ENCODE measurements at places on chromosomes 3 and 15.

DNA sequence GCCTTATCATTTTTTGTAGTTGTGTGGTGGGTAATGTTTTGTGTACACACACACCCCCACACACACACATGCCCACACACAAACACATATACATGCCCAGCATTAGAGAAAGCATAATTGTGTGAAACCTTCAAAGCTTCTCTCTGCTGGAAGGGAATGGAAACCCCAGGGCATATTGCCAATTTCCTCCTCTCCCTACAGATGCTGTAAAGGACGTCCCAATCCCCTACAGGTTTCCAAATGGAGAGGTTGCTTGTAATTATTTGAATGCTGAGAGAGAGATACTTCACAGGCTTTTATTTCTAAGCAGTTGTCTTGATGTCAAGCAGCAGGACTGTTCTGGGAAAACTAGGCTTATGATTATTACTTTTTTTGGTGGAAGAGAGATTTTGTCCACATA is 23.0 kb upstream of the CCK start:
- DNase-seq = no peak

GRCh38 chr3:66386925-66387650 is 113.7 kb downstream of the LRIG1 start:
- DNase-seq = no peak

GRCh38 chr3:54870423-54870822 is 57.4 kb downstream of the LRTM1 start:
- DNase-seq = no peak

GRCh38 chr15:88894819-88895767 is at the start of gene HAPLN3:
Gene HAPLN3 (minus strand): TSS chr15:88895544. CDS start chr15:88887298, 8,246 bp downstream.
- peak; percentile 64 for DNase-seq

GRCh38 chr3:151431940-151432339 is 28.9 kb downstream of the IGSF10 start:
- no peak for DNase-seq

GRCh38 chr3:150454085-150454484 is 46.0 kb downstream of the TSC22D2 start:
- no peak for DNase-seq

DNA sequence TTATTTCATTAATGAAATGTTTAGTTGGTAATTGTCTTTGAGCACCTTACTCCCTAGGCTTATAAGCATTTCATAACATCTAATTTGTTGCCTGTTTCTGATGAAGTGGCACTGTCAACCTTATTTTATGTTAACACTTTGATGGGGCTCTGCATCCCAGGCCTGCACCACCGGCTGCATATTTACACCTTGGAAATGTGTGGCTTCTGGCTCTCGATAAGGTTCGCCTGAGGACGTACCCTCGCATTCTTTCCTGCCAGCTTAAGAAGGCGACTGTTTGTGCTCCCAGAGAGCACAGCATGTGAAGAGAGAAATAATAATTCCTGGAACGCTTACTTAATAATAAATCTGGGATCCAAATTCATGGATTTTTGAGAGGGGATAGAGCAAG is 763.3 kb upstream of the CFAP20DC start:
- no peak for DNase-seq

GRCh38 chr15:93289941-93290617 is 201.1 kb upstream of the RGMA start:
- no peak for DNase-seq

- DNase-seq = no peak
Measured at GRCh38 chr3:51966016-51966415, 1.2 kb downstream of the PCBP4 start.

GRCh38 chr3:161409069-161409468 is 37.8 kb upstream of the SPTSSB start:
- peak; percentile 19 for DNase-seq

- peak; percentile 83 for DNase-seq
Measured at GRCh38 chr3:197711973-197712707, 24.6 kb downstream of the RUBCN start.

DNA sequence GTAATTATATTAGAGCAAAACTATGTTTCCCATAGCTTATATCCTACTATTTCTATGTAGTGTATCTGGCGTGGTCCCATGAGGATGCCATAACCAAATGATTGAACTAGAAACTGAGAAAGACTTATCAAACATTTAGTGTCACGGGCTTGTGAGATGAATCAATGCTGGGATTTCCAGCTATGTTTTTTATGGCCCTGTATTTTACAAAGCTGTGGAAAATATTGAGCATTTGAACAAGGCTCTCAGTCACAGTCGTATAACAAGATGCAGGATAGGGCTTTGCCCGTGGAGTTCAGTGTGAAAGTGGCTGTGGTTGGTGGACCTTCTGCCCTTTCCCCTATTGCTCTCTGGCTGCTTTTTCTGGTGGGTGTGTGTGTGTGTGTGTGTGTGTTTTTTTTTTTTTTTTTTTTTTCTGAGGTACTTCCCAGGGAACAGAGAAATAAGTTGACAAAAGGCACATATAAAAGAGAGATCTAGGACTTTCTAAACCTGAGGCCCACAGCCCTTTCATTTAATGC is 60.7 kb downstream of the CACNA1D start:
- DNase-seq = no peak

GRCh38 chr15:39936187-39936586 is 2.3 kb downstream of the EIF2AK4 start:
- no peak for DNase-seq

DNA sequence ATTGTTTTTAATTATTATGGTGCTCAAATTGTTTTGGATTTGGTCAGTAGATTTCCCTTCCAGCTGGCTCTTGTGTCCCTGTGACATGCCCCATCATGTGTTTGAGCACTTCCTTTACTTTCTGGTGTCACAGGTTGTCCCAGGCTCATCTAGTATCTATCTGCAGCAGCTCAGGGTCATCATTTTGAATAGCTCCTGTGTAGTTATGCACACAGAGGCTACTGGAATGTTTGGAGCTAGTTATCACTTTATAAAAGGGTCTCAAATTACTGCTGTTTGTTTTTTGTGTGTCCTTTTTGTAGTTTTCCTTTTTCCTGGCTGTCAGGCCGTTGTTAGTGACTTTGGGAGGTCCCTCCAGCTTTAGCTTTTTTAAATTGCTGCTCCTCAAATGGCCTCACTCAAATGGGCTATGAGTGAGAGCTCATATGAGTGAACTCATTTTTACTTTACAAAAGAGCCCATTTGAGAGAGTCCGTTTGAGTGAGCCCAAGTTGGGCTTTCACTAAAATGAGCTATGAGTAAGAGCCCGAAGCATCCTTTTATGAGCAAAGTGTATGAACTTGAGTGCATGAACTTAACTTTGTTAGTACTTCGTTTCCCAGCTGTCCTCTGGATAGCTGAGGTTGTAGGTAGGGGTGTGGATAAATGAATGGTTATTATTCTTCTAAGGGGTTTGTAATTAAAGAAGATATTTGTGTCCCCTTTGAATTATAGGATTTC is 43.8 kb downstream of the SQOR start:
- no peak for DNase-seq

GRCh38 chr3:1088503-1088902 is 4.3 kb upstream of the CNTN6 start:
- DNase-seq = no peak

DNA sequence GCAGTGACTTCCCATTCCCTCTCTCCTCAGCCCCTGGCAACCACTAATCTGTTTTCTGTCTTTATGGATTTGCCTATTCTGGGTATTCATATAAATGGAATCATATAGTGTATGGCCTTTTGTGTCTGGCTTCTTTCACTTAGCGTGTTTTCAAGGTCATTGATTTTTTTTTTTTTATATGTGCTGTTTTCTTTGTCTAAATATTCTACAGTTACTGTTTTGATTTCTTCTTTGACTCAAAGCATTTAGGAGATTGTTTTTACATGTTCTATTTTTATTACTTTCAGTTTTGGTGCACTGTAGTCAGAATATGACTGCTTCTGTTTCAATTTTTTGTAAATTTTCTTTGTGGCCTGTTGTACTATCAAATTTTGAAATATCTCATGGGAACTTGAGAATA is 71.9 kb upstream of the RNU6-1 start:
- no peak for DNase-seq

DNA sequence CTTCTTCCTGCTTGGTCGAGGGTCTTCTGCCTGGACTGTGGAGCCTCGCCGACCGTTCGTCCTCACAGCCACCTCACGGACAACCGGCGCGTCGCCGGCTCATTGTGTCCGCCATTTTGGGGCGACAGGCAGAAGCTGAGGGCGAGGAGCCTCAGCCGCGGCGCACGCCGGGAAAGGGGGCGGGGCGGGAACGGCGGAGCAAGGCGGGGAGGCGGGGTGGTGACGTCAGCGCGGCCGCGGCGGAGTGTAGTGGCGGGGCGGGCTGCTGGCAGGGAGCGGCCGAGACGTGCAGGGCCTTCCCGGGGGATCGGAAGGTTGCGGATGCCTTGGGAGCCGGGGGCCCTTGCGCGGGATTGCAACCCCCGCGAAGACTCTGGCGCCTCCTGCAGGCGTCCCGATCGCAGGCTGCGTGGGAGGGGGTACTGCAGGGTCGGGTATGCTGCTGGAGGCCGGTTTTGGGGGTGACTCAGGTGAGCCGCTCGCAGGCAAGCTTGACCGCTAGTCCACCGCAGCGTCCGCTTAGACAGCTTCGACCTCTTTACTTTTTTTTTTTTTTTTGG is at the start of gene WDR82:
WDR82 (minus strand) TSS at position 140 of the 560 bp plus-strand sequence. CDS start 288 bp downstream, outside the sequence.
- DNase-seq = peak; percentile 96

DNA sequence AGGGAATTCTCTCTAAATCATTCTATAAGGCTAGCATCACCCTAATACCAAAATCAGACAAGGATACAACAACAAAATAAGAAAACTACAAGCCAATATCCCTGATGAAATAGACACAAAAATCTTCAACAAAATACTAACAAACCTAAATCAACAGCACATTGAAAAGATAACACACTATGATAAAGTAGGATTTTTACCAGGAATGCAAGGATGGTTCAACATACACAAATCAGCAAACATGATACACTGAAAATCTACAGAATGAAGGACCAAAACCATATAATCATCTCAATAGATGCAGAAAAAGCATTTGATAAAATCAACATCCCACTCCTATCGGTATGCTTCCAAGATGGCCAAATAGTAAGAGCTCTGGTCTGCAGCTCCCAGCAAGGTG is 39.5 kb downstream of the ALDH1A2 start:
- no peak for DNase-seq

- no peak for DNase-seq
Measured at GRCh38 chr3:24088782-24089181, 143.7 kb downstream of the NR1D2 start.

DNA sequence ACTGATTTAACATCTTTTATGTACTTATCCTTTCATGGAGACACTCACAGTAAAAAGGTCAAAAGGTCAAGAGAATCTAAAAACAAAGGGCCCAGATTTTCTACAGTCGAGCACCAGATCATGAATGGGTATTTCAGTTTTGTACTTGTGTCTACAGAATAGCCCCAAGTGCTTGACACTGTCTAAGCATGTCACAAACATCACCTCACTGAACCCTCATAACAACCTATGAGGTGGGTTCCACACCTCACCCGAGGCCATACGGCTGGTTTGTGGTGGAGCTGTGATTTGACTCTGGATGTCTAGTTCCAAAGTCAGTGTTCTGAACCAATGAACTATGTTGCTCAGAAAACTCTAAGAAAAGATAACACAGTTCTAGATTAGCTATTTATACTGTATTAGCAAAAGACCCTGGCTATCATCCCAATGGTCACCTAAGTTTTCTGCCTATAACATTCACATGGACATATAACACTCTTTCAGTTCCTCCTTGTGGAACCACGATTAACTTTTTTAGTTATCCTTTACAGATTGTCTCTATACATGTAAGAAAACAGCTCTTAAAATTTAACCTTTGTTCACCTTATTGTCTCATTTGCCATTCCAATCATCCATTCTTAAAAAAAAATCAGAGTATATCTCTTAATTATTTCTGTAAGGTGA is 25.5 kb downstream of the TM6SF1 start:
- DNase-seq = no peak

DNA sequence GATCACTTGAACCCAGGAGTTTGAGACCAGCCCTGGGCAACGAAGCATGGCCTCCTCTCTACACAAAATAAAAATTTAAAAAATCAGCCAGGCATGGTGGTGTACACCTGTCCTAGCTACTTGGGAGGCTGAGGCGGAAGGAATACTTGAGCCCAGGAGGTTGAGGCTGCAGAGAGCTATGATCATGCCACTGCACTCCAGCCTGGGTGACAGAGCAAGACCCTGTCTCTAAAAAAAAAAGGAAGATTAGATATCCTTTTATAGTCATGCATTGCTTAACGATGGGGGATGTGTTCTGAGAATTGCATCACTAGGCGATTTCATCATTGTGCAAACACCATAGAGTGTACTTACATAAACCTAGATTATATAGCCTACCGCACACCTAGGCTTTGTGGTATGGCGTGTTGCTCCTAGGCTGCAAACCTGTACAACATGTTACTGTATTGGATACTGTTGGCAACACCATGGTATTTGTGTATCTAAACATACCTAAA is 12.6 kb downstream of the ALAS1 start:
- DNase-seq = no peak

DNA sequence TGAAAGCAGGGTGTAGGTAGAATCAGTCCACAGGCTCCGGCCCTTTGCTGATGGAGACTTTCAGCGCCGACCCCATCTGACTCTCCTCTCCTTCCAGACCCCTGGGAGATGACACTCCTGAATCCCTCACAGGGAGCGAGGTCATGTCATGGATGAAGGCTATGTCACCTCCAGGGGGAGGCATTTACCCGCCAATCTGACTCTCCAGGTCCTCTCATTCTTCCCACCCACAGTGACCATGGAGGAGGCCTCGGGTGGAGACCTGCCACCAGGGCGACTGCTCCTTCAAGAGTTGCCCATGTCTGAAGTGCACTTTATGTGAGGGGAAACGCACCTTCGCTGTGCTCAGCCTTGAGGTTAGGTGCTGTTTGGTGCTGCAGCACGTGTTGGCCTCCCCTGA is 112.7 kb downstream of the KLF13 start:
- DNase-seq = no peak

- no peak for DNase-seq
Measured at GRCh38 chr3:183298701-183299153, 45.7 kb downstream of the B3GNT5 start.

DNA sequence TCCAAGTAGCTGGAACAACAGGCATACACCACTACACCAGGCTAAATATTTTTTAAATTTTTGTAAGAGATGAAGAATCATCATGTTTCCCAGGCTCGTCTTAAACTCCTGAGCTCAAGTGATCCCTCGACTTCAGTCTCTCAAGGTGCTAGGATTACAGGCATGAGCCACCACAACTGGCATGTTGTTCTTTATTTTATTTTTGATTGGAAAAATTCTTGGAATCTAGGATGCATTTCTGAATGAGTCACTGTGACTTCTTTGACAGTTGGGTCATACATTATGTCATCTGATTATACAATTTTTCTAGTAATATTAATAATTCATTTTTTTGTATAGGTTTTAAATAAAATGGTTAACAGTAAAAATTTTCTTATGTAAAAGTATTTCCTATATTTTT is 870.2 kb downstream of the SI start:
- DNase-seq = no peak

DNA sequence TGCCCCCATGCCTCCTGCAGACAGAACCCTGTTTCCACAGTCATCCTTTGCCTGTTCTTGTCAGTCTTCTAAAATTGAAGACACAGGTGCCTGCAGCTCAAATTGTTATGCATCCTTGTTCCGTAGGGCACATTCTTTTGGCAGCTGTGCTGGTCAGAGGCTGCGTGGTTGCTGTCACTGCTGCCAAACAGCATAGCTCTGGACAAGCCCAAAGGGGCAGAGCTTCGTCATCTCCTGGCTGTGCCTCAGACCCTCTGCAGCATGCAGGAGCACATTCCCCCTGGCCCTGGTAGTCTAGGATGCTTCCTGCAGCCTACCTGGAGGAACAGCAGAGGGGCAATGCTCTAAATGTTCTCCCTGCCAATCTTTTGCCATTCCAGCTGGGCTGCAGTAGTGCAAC is 2.1 kb upstream of the FBXL22 start:
- DNase-seq = no peak

- no peak for DNase-seq
Measured at GRCh38 chr3:128408693-128409623, 57.7 kb downstream of the DNAJB8 start.
